ENCODE measurements at places on chromosomes 4 and X.

- no peak for DNase-seq
These were observed 1.9 kb upstream of the MAGEB3 start for GRCh38 chrX:30228526-30228925.

GRCh38 chrX:80576806-80577533 lies 156.7 kb downstream of the TENT5D start:
- DNase-seq = no peak

DNA sequence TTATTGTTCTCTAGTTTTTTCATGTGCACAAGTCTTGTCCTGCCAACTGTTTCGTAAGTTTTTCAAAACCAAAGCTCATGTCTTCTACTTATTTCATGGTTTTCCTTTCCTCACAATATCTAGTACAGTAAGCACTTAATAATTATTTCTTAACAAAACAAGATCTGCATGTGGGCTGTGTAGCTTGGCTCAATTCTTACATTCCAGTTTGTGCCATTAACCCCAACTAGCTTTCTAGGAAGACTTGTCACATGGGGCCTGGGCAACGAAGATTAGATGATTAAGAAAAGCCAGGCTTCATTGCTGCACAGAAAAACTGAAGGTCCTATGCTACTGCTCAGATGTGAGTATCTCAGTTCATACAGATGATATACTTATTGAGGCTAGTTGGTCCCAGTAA lies 155.3 kb upstream of the TEX13A start:
- DNase-seq = no peak

DNA sequence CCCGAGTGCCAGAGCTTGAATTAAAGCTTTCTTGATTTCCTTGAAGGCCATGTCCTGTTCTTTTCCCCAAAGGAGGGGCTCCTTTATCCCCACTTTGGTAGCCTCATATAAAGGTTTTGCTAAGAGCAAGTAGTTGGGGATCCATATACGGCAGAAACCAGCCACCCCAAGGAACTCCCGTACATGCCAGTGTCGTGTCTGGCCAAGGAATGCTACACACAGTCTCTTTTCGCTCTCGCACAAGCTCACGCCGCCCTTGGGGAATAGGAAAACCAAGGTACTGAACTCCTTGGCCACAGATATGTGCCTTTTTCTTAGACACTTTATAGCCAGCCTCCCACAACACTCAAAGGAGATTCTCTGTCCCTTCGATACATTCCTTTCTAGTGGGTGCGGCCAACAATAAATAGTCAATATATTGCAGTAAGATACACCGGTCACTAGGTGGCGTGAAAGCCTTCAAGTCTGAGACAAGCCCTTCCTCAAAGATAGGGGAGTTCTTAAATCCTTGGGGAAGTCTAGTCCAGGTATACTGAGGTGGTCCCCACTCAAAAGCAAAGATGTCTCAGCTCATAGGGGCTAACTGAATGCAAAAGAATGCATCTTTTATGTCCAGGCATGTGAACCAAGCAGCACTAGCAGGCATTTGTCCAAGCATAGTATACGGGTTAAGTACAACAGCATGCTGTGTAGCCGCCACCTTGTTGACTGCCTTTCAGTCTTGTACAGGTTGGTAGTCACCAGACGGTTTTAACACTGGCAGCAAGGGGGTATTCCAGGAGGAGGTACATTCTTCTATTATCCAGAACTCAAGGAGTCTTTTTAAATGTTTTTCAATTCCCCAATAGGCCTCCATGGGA lies 57.8 kb upstream of the XAGE1B start:
- DNase-seq = no peak

DNA sequence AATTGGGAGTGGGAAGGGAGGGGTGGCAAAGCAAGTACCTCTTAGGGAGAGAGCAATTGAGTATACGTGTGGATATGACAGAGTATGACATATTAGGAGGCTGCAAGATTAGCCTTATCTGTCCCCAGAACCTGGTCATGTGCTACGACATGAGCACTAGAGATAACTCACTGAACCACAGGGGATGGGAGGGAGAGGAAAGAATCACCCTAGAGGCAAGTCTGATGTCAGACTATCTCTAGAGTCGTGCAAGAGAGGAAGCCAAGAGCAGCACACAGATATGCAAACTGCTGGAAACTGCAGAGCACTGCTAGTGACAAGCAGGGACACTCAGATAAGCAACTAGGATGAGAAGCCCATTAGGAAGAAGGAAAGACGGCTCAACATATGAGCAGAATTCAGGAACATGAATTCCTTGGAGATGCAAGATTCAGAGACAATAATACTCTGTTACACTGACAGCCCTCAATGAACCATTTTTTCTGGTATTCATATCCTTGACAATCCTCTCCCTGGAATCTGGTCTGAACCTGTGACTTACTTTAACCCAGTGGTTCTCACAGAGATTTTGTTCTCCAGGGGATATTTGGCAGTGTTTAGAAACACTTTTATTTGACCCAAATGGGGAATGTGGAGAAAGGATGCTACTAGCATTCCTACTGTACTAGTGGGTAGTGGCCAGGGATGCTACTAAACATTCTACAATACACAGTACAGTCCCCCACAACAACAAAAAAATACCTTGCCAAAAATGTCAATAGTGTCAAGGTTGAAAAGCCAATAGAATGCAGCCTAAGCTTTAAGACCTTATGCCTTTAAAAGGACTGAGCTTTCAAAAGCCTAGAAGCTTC lies 84.0 kb upstream of the BMP2K start:
- DNase-seq = no peak

DNA sequence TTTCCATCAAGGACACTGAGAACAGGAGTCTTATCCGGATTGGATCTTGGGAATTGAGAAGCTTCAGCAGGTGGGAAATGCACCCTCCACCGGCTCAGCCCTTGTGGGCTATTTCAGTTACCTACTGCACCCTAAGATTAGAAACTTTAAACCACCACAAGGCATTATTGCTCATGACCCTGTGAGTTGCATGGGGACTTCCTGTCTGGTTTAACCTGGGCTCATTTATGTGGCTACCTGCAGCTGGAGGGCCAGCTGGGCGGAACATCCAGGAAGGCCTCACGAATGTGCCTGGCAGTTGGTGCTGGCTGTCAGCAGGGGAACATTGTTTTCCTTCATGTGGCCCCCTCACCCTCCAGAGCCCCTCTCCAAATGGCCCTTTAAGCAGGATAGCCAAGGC lies 164.1 kb downstream of the DEFB131A start:
- DNase-seq = no peak

- no peak for DNase-seq
These were observed 33.5 kb downstream of the GUCY2F start for GRCh38 chrX:109448282-109448938.

DNA sequence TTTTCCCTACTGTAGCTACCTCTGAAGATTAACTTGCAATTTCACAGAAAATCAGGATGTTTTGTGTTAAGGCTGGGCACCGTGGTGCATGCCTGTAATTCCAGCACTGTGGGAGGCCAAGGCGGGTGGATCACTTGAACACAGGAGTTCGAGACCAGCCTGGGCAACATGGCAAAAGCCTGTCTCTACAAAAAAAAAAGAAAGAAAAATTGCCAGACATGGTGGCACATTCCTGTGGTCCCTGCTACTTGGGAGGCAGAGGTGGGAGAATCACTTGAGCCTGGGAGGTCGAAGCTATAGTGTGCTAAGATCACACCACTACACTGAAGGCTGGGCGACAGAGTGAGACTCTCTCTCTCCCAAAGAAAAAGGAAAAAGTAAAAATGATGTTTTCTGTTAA lies 27.4 kb downstream of the APELA start:
- DNase-seq = no peak

- no peak for DNase-seq
These were observed 5.0 kb upstream of the TMEM164 start for GRCh38 chrX:109997786-109998452.

DNA sequence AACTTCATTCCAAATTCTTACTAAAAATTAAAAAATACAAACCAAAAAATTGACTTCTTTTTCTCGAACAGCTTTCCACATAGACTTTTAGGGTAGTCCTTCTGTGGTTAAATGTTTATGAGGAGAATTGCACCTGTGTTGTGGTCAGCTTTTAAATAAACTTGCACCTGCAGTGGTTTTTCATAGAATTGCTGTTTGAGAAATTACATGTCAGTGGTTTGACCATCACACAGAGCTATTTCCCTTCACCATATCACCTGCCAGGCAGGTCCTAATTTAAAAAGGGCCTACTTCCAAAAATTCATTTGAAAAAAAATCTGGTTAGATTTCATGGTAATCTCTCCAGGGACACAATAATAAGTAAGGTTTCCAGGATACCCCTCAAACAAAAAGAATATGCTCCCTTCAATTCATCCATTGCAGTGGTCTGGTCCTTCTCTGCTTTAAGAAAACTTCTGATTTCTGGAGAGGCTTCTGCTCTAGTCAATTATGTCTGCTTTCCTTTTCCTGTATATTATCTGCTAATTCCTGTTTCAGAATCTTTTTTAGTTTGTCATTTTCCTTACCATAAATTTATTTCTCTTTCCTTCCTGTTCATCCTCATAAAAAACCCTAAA lies 9.8 kb upstream of the UTP3 start:
- DNase-seq = no peak

DNA sequence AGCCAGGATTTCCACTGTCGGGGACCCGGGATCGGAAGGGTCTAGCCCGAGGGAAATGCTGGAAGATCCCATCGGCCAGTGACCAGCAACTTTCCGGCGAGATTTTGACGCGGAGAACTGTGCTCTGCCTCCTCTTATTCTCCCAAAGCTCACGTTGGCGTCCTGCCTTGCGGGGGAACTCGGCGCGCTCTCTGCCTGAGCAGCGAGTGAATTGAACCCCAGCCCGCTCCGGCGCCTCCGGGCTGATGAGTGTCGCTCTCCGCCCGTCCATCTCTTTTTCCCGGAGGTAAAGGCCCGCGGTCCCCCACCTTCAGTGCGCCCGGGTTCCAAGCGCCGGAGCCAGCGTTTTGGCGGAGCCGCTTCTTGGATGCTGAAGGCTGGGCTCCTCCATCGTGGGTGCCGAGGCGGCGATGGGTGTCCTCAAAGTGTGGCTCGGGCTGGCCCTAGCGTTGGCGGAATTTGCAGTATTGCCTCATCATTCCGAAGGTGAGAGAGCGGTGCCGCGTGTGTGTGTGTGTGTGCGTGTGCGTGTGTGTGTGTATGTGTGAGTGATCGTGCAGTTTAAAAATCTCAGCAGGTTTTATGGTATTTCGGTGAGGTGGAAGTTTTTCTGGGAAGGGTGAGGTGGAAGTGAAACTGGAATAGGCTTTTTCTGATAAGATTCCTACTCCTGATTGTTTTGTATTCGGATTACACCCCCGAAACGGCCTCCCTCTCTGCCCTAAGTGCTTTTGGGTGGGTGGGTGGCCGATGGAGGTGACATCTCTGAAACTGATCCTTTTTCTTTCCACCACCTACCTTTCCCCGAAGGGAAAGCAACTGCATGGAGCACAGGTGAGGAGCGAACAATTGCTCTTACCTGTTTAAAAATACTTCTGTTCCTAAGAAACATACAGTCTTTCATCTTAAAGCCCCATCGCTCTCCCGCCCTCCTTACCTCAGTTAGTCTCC lies 752 bp downstream of the FRAS1 start:
- DNase-seq = no peak

DNA sequence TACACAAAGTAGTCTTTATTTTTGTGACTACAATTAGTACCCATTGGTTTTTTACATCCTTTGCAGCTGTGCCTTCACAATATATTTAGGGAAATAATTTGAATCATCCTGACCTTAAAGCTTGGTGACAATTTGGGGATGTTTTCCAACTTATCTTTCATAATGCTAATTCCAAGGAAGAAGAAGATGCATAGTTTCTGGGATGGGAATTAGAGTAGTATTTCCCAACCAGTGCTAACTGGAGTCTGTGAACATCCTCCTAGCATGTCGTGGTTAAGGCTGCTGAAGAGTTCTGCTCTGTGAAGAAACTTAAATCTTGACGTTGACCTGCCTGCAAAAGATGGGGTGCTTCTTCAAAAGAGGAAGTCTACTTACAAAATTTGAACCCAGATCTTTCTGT lies 173.5 kb downstream of the ANK2 start:
- no peak for DNase-seq

DNA sequence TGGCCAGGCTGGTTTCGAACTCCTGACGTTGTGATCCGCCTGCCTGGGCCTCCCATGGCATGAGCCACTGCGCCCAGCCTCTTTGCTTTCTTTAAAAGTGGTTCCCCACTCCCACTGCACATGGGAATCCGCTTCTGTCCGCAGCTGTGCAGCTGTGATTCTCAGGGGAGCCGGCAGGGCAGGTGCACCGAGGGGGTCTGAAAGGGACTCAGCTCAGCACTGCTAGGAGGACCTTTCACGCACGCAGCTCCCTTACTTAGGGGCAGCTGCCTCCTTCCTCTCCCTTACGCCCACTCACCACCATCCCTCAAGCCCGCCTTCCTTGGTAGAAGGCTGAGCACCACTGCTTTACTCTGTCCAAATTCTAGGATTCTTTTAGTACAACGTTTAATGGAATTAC lies 40.4 kb upstream of the CYP4V2 start:
- DNase-seq = no peak

DNA sequence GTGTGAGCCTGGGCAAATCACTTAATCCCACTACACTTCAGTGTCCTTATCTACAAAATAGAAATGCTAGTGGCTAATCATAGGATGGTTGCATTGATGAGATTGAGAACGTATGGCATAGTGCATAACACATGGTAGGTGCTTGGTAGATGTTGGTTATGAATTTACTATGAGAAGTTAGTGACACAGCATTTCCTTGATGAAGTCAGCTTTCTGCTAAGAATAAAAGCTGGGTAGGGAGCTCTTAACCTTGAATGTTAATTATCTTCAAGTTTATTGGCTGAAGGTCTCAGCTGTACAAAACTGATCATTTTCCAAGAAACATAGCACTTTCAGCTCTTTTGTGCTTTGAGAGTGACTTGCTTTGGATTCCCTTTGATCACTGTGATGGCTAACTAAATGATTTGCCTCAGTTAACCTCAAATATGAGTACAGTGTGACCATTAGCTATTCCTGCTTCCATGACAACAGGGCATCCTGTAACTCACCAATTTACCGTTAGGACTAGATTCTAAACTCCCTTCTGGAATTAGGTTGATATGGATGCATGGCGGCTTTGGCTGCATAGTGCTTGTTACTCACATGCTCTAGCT lies 17.8 kb downstream of the PDK3 start:
- DNase-seq = no peak
